Osteocyte (in vitro differentiated cells): ENCODE measurements at places on chromosomes 3 and 15. TPM values are rescaled to one million over a fixed set of nuclear protein-coding genes. Genes with fewer than 3 reads are reported as not detected.
A peak's percentile ranks its signal among the peaks of the same experiment; 100 is the strongest.

COLQ gene
- 2.6 and 3.1 TPM in 2 replicates for total RNA-seq

DNA sequence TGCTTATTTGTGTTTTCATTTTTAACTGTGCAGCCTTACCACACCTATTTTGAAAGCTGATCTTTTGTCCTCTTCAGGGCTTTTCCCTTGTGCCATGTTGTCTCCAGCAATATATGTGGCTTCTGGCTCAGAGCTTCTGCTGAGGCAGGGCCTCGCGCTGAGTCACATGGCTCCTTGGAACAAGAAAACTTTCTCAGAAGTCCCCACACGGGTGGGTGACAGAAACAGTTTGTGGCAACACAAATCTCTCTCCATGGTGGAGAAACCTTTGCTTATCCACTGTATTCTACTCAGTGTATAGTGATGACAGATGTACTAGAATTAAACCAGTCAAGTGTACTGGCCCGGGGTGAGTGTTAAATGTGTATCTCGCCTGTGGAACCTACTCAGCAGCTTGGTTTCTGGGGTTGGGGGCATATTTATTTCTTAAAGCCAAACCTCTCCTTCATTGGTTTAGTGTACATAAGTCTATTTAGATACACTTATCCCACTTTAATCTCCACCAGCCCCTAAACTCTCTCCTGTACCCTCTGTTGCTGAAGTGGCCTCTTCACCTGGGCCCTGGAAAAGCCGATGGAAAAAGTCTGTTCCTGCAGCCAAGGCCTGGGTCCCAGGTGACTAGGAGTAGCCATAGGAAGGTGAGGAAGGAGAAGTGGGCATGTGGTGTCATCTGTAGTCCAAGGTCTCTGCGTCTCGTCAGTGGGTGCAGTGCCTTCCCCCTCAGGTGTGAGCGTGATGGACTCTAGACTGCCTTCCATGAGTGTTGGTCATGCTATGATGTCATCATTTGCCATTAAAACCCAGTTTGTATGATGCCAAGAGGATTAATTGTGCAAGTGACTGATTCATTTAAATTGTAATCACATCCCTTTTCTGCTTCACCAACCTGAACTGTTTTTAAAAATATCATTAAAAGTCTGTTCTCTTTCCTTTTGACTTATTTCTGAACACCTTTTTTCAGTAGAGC, 3.2 kb upstream of the FBXL22 start:
- no peaks in the 10 kb centered on the region for H3K27me3 ChIP-seq
- H3K36me3 ChIP-seq: peaks cover 44% of the 10 kb centered on the region
- no peak overlapping the region for H3K4me3 ChIP-seq

DNA sequence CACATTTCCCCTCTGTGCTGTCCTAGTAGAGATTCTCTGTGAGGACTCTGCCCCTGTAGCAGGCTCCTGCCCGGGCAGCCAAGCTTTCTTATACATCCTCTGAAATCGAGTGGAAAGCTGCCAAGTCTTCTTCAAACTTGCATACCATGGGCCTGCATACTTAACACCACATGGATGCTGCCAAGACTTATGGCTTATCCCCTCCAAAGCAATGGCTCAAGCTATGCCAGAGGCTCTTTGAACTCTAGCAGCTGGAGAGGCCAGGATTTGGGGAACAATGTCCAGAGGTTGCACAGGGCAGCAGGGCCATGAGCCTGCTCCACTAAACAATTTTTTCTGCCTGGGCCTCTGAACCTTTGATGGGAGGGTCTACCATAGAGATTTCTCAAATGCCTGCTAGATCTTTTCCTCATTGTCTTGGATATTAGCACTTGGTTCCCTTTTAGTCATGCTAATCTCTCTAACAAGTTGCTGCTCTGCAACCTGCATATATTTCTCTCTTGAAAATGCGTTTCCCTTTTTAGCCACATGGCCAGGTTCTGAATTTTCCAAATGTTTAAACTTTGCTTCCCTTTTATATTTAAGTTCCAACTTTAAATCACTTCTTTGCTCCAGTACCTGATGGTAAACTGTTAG, 6.1 kb upstream of the PLSCR4 start:
- H3K4me3 ChIP-seq: no peak overlapping the region
- H3K27ac ChIP-seq: no peak overlapping the region
- no peak for DNase-seq
- peaks cover 6% of the 10 kb centered on the region for H3K36me3 ChIP-seq
- H3K4me1 ChIP-seq: peaks cover 4% of the 10 kb centered on the region

DNA sequence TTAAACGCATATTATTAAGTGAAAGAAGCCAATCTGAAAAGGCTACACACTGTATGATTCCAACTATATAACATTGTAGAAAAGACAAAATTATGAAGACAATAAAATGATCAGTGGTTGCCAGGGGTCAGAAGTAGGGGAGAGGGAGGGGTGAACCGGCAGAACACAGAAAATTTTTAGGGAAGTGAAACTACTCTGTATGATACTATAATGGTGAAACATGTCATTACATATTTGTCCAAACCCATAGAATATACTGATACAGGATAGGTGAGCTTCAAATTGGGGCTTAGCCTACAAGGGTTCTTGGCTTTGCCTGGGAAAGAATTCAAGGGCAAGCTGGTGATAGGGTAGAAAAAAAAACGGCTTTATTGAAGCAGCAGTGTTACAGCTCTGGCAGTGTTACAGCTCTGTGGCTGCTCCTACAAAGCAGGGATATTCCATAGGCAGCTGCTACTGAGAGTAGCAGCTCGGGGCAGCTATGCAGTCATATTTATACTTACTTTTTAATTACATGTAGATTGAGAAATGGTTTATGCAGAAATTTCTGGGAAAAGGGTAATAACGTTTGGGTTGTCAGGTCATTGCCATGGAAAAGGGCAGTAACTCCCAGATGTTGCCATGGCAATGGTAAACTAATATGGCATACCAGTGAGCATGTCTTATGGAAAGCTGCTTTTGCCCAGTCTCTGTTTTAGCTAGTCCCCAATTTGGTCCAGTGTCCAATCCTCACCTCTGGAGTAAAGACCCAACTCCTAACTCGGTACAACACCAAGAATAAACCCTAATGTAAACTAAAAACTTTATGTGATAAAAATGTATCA, 125.1 kb upstream of the SLC25A36 start:
- DNase-seq: no peak
- H3K4me1 ChIP-seq: no peaks in the 10 kb centered on the region

DNA sequence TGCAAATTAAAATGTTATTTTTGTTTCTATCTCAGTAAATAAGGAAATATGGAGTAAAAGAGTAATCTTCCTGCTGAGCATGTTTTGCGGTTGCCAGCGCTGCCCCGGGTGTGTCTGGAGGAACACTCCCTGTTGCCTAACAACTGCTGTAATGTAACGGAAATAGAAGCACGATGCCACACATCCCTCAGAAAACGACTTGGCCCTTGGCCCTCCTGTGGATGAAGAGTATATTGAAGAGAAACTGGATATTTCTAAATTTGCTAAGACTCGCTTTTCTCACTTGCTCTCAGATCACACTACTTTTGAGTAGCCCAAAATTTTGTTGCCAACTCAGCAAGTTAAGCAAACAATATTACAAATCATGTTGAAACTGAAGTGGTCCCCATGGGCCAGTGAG, 18.9 kb downstream of the CX3CR1 start:
- DNase-seq: peak; percentile 85
- H3K27me3 ChIP-seq: peaks cover 41% of the 10 kb centered on the region
- no peaks in the 10 kb centered on the region for H3K36me3 ChIP-seq
- H3K27ac ChIP-seq: no peak overlapping the region
- H3K4me1 ChIP-seq: peaks cover 3% of the 10 kb centered on the region
- H3K4me3 ChIP-seq: no peak overlapping the region

- no peak overlapping the region for H3K4me3 ChIP-seq
- no peaks in the 10 kb centered on the region for H3K36me3 ChIP-seq
- H3K27me3 ChIP-seq: no peaks in the 10 kb centered on the region
- peaks cover 22% of the 10 kb centered on the region for H3K4me1 ChIP-seq
These were observed 255.6 kb downstream of the MAGI1 start for GRCh38 chr3:65783117-65783516.

GRCh38 chr15:51547656-51548055, 74.9 kb downstream of the DMXL2 start:
- no peak overlapping the region for H3K27ac ChIP-seq
- no peaks in the 10 kb centered on the region for H3K4me1 ChIP-seq
- no peaks in the 10 kb centered on the region for H3K27me3 ChIP-seq
- H3K36me3 ChIP-seq: peaks cover 11% of the 10 kb centered on the region
- no peak for DNase-seq

ATP8B4 gene
- total RNA-seq: not detected in 2 replicates

GRCh38 chr3:141373232-141373631, 4.9 kb downstream of the ZBTB38 start:
- H3K27me3 ChIP-seq: no peaks in the 10 kb centered on the region
- no peak overlapping the region for H3K4me3 ChIP-seq
- H3K4me1 ChIP-seq: peaks cover 28% of the 10 kb centered on the region
- peaks cover 5% of the 10 kb centered on the region for H3K36me3 ChIP-seq
- DNase-seq: no peak
- no peak overlapping the region for H3K27ac ChIP-seq

- H3K36me3 ChIP-seq: peaks cover 6% of the 10 kb centered on the region
- no peaks in the 10 kb centered on the region for H3K27me3 ChIP-seq
- H3K4me1 ChIP-seq: peaks cover 16% of the 10 kb centered on the region
- H3K4me3 ChIP-seq: peak overlapping the region; percentile 96
- H3K27ac ChIP-seq: peak overlapping the region; percentile 97
These were observed 48.9 kb downstream of the TMEM44 start for GRCh38 chr3:194584320-194584776.

DNA sequence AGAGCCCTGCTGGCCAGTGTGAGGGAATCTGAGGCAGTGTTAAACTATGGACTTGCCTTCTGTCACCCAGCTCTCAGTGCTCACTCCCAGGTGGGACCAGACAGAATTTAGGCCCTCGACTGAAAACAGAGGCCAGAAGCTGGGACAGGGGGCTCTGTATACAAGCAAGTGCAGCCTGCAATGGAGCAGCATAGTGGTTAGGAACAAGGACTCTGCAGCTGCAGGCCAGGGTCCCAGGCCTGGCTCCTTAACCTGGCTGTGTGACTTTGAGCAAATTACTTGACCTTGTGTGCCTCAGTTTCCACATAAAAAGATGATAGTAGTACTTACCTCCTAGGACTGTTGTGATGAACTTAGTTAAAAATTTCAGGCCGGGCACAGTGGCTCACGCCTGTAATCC, 39.8 kb downstream of the CMTM7 start:
- H3K27ac ChIP-seq: no peak overlapping the region
- DNase-seq: peak; percentile 63
- peaks cover 29% of the 10 kb centered on the region for H3K4me1 ChIP-seq
- H3K4me3 ChIP-seq: no peak overlapping the region
- H3K36me3 ChIP-seq: no peaks in the 10 kb centered on the region

DNA sequence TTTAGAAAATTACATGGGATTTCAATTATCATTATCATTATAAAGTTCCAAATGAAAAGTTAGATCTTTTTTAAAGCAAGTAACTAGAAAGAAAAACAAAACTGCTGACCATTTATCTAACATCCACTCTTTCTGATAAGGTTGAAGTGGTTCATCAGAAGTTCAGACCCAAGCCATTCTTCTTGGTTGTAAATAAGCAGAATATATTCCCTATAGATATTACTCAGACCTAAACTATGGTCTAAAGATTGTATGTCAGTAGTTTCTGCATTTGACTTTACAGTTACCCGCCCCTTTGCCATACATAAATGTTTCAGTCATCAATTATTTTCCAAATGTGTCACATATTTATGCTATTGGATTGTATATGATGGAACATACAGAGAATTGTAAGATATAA, 136.7 kb downstream of the PLOD2 start:
- H3K4me1 ChIP-seq: peaks cover 6% of the 10 kb centered on the region
- H3K27me3 ChIP-seq: peaks cover 7% of the 10 kb centered on the region
- H3K4me3 ChIP-seq: no peak overlapping the region
- no peak for DNase-seq

DNA sequence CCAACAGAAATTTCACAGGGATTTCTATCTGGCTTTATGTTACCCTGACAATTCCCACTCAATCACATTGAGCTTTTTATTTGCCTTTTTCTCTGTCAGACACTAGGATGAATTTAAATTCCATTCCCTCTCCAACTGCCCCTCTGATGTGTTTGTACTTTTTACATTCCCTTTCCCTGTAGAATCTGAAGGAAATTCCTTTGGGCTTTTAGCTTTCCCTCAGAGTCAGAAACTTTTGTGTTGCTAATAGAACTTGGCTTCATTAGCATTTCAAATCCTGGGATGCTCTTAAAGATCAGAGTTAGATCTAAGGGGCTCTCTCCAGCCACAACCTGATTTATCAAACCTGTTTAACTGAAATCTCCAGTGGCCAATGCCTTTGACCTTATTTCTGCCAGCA, 7.9 kb upstream of the RARB start:
- H3K4me3 ChIP-seq: no peak overlapping the region
- no peaks in the 10 kb centered on the region for H3K27me3 ChIP-seq
- peaks cover 3% of the 10 kb centered on the region for H3K36me3 ChIP-seq
- no peak overlapping the region for H3K27ac ChIP-seq
- H3K4me1 ChIP-seq: peaks cover 34% of the 10 kb centered on the region
- no peak for DNase-seq

LHFPL4 gene
- total RNA-seq: not detected in 2 replicates

SUCNR1 gene
- total RNA-seq: not detected in 2 replicates

FGF7 gene
- total RNA-seq: 0.32 TPM in 1 of 2 replicates, not detected in the other

PLS1 gene
- total RNA-seq: 0.78 and 1.5 TPM in 2 replicates

DNA sequence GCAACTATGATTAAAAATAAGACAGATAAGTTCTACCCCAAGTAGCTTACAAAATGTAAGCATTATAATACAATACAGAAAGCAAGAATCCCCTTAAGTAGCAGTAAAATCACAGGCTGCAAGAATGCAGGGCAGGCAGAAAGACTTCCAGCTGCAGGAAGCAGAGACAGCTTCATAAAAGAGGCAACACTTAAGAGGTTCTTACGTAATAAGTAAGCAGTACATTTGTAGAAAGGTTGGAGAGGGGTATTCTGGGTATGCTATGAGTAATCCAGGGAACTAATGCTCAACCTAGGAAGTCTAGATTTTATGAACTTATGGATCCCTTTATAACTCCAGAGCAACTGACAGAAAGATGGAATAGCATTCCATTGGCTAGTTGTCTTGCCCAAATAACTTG, 151.6 kb downstream of the IL5RA start:
- H3K4me3 ChIP-seq: no peak overlapping the region
- H3K27me3 ChIP-seq: no peaks in the 10 kb centered on the region
- no peak overlapping the region for H3K27ac ChIP-seq
- no peaks in the 10 kb centered on the region for H3K36me3 ChIP-seq

- H3K36me3 ChIP-seq: peaks cover 30% of the 10 kb centered on the region
- H3K27ac ChIP-seq: peak within 1 kb of the TSS; percentile 91
- H3K4me3 ChIP-seq: peak within 1 kb of the TSS; percentile 86
- DNase-seq: peak; percentile 93
These were observed at the start of gene ITGA11 for GRCh38 chr15:68431792-68432401. Gene ITGA11 (minus strand): TSS chr15:68432163. CDS start chr15:68432066, 97 bp downstream.

SCN11A gene
- 0.08 and 0.18 TPM in 2 replicates for total RNA-seq

JAGN1 gene
- 28.5 and 31.5 TPM in 2 replicates for total RNA-seq

DNA sequence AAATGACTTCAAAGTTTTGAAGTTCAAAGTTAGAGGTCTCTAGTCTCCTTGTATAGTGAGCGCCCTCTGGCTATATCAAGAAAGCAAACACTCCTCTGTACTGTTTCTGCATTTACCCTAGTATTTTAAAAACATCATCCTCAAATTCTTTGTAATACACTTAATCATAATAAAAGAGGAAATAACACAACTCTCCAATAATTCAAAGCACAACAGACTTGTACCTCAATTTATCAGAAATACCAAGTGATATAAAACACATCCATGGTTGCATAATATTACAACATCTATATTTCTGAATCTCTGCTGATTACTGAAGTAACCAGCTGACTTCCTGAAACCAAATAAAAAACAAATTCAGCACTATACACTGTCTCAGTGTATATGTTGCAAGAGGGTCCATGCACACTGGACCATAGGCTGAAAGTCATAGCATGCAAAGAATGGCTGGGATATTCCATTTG, 12.5 kb downstream of the PLOD2 start:
- H3K36me3 ChIP-seq: peaks cover 14% of the 10 kb centered on the region
- peak overlapping the region; percentile 53 for H3K27ac ChIP-seq
- DNase-seq: no peak
- no peak overlapping the region for H3K4me3 ChIP-seq
